ENCODE measurements at places on chromosomes 5 and 9.

GRCh38 chr9:5563886-5564285 is 53.6 kb downstream of the PDCD1LG2 start:
- H3K27me3 ChIP-seq, result no peaks in the 10 kb centered on the region

- DNase-seq, result no peak
- no peaks in the 10 kb centered on the region for H3K27me3 ChIP-seq
- H3K4me3 ChIP-seq, result no peak overlapping the region
Observed at GRCh38 chr5:124868676-124869075, 122.2 kb upstream of the ZNF608 start.

DNA sequence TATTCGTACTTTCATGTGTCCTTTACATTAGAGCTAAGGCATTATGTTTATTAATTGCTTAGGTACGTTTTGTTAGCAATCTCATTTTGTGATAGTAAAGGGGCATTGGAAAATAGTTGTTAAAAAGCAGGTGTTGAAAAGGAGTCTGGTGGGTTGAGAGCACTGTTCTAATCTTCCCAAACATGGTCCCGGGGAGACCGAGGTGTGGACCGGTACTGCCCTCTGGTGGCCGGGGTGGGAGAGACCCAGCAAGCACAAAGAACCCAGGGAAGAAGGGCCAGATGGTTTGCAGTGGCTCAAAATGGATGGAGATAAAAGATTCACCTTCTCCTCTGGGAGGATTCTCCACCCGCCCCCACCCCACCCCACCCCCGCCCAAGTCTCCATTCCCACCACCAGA is 26.1 kb downstream of the IDNK start:
- H3K4me3 ChIP-seq, result no peak overlapping the region
- no peak overlapping the region for H3K27ac ChIP-seq
- no peaks in the 10 kb centered on the region for H3K4me1 ChIP-seq
- H3K36me3 ChIP-seq, result peaks cover 69% of the 10 kb centered on the region

DNA sequence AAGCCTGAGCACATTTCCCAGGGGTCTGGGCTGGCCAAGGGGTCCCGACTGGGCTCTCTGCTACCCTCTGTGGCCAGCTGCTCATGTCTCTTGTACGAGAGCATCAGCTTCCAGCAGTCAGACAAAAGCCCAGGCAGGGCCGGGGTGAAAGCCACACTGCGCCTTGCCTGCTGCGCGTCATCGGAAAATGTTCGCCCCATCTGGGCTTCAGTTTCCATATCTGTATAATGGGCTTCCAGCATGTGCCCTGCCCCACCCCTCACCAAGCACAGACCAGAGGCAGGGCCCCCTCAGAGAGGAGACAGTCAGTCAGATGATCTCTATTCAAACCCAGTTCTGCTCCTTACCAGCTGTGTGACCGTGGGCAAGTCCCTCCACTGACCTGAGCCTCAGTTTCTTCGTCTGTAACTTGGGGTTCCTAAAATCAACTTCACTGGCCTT is 8.0 kb upstream of the GRHPR start:
- peaks cover 37% of the 10 kb centered on the region for H3K4me1 ChIP-seq
- no peaks in the 10 kb centered on the region for H3K27me3 ChIP-seq
- DNase-seq, result no peak
- H3K4me3 ChIP-seq, result no peak overlapping the region
- H3K36me3 ChIP-seq, result no peaks in the 10 kb centered on the region

DNA sequence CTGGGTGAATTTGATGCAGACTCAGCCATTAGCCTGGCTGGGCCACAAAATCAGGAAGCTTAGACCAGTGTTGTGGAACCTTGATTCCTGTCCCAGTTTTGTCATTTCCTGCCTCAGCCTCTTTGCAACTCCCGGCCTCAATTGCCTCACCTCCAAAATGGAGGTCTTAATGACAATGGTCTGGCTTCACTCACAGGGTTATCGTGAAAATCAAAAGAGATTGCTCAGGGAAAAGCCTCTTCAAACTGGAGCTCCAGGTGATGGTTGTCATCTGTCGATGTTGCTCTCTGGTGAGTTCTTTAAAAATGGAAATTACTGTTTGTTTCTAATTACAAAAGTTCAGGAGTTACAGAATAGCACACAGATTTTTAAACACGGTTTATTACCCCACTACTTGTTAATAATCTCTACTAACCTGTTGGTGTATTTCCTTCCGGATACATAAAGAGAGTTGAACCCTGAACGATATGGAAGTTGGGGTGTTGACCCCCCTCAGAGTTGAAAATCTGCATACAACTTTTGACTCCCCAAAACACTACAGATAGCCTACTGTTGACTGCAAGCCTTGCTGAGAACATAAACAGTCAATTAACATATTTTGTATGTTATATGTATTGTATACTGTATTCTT is 109.9 kb upstream of the CPEB4 start:
- H3K27me3 ChIP-seq, result peaks cover 3% of the 10 kb centered on the region
- H3K36me3 ChIP-seq, result no peaks in the 10 kb centered on the region
- H3K27ac ChIP-seq, result no peak overlapping the region
- no peak overlapping the region for H3K4me3 ChIP-seq

- no peaks in the 10 kb centered on the region for H3K4me1 ChIP-seq
- H3K36me3 ChIP-seq, result no peaks in the 10 kb centered on the region
- peaks cover 2% of the 10 kb centered on the region for H3K27me3 ChIP-seq
- DNase-seq, result no peak
- no peak overlapping the region for H3K27ac ChIP-seq
- H3K4me3 ChIP-seq, result no peak overlapping the region
Observed at GRCh38 chr9:132820169-132820944, 57.7 kb downstream of the AK8 start.

- DNase-seq, result no peak
- peak overlapping the region; percentile 54 for H3K4me3 ChIP-seq
- no peak overlapping the region for H3K27ac ChIP-seq
- no peaks in the 10 kb centered on the region for H3K36me3 ChIP-seq
- H3K27me3 ChIP-seq, result no peaks in the 10 kb centered on the region
- H3K4me1 ChIP-seq, result no peaks in the 10 kb centered on the region
Observed at GRCh38 chr5:143913008-143913752, 101.2 kb downstream of the HMHB1 start.

- H3K27me3 ChIP-seq, result no peaks in the 10 kb centered on the region
- no peak overlapping the region for H3K27ac ChIP-seq
- H3K4me1 ChIP-seq, result peaks cover 9% of the 10 kb centered on the region
Observed at GRCh38 chr9:137229903-137230704, 597 bp upstream of the SLC34A3 start.

GRCh38 chr5:106397700-106398099 is 1273.0 kb downstream of the EFNA5 start:
- no peaks in the 10 kb centered on the region for H3K4me1 ChIP-seq
- DNase-seq, result no peak
- H3K4me3 ChIP-seq, result no peak overlapping the region
- H3K36me3 ChIP-seq, result no peaks in the 10 kb centered on the region
- H3K27me3 ChIP-seq, result no peaks in the 10 kb centered on the region

Measured in neuronal stem cell (in vitro differentiated cells).